ENCODE measurements at places on chromosomes 1 and 21.
A peak's percentile ranks its signal among the peaks of the same experiment; 100 is the strongest.

GRCh38 chr1:1020000-1020404, at the start of gene AGRN:
TSS of gene AGRN (plus strand) at chr1:1020120. CDS start at chr1:1020173, 53 bp downstream.
- DNase-seq: no peak

DNA sequence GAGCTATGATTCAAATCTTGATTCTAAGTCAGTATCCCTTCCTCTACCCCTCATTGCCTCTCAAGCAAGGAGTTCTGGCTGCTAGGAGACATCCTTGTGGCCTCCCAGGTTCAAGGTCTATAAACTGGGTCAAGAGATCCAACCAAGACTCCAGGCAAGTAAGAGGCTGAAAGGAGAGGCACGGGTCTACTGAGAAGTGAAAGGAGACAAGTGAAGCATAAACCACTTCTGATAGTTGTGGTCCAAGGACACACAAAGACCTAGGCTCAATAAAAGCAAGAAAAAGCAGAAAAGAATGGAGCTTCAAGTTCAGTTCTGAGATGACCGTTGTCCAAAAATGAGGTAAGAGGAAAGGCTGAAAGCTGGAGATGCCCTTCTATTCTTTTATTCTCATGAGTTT, 17.8 kb upstream of the PPP2R5A start:
- DNase-seq: no peak

DNA sequence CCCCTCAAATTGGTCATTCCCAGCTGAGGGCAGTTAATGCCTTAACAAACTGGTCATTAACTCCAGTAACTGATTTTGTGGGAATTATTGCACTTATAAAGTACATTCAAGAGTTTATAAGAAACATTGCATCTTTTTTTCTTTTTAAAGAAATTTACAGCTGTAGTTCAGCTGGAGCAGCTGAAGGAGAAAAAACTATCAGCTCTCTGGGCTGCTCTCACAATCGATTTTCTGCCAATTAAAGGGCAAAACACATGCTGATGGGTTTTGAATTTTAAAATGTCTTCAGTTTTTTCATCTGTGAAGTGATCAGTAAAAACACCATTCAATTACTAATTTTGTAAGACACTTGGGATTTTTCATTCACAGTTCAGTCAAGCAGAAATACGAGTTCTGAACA, 74.7 kb downstream of the KIFAP3 start:
- no peak for DNase-seq

- DNase-seq: no peak
Measured at GRCh38 chr1:221794935-221795334, 53.0 kb upstream of the DUSP10 start.

DNA sequence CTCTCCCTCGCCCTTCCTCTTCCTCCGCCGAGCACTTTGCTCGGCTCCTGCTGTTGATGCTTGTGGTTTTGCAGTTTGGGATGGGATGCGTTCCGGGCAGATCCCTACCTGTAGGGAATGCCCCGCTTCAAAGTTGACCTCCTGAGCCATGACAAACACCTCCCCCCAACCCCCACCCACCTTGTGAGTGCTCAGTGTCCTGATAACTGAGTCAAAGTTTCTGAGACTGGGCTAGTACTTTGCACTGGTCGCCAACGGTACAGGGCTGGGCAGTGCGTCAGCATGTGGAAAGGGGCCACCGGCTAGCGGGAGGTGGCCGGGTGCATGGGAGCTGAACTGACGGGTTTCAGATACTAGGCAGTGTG, 771 bp downstream of the RABGAP1L start:
- DNase-seq: no peak

GRCh38 chr1:201226859-201227488, 36.4 kb downstream of the IGFN1 start:
- DNase-seq: no peak

- no peak for DNase-seq
Measured at GRCh38 chr1:216830424-216831210, 107.4 kb upstream of the ESRRG start.

DNA sequence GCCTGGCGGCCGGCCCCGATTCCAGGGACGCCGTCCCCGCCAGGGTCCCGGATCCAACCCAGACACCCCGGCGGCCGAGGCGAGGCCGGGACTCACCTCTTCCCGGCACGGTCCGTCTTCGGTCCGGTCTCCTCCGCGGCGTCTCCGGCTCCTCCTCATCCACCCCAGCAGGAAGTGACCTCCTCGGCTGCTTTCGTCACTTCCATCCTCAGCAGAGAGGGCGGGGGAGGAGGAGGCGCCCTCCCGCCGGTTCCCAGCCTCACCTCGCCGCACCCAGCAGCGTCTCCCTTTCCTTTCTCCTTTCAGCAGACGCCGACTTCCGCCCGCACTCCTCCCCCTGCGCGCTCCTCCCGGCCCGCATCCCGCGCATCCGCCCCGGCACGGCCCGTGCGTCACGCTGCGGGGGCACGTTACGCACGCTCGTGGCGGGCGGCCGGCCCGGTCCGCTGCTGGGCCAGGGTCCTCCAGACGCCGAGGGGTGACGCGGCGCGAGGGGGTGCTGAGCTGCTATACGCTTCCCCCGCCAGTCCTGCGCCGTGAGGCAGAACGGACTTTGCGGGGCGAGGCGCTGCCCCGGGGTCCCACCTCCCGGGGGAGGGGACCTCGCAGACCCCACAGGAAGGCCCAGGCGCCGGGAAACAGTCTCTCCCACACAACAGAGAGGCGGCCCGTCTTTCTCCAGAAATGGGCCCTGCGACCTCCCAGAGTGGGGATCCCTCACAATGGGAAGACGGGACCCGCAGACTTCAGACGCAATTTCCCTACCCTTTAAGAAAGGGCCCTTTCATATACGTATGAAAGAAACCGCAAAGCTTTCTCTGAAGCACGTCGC, at the start of gene ETV3:
ETV3 (minus strand) TSS at position 176 of the 832 bp plus-strand sequence. CDS start 2,043 bp downstream, outside the sequence.
- peak; percentile 65 for DNase-seq

DNA sequence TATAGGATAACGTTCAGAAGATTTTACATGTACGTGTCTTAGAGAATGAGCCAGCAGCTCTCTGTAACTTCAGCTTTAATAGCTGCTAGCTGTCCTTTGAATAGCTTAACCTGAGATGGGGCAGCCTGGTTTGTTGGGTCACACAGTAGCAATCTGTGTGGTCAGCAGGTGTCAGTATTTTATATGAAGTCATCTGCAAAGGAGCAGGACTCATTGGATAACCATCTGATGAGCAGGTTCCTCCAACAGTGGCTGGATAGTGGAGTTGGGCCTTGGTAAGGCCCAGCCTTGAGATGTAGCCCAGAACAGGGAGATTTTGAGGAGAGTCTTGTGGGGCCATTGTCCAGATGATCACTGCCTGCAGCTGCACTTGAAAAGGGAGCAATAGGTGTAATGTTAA, 6.4 kb downstream of the GSTM5 start:
- DNase-seq: no peak

GRCh38 chr1:227445092-227445674, 118.2 kb upstream of the ZNF678 start:
- no peak for DNase-seq

DNA sequence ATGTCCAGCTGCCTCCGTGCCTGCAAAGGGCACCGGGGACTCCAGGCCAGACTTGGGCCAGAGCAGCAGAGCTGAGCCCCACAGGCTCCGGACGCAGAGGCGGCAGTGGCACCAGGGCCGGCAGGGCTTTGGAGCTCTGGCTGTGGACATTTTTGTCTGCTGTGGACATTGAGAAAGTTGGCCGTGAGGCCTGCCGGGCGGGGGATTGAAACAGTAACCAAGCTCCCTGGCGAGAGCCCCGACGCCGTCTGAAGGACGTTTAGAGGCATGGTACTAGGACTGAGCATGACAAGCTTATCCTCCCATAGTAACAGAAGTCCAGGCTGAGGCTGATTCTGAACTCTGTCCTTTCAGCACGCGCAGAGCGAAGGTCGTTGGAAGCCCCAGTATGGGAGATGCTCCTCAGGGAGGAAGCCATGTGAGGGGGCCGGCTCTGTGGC, 323.8 kb downstream of the AMY1C start:
- DNase-seq: no peak

- DNase-seq: no peak
Measured at GRCh38 chr21:36288651-36289243, 31.2 kb upstream of the MORC3 start.

DNA sequence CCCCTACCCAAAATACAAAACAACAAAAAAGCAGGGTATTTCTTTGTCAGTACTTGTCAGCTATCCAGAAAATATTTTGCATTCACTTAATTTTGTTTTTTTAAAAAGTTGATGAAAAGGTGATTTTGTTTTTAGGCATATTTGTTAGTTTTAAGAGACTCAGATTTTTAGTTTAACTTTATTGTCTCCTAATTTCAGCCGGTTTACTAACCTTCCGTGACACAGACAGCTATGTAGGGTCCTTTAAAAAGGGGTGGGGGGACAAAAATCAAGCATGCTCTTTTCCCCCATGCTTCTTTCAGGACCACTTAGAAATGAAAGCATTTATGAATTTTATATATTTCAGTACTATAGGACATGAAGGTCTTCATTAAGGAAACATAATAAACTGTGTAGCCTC, 1.6 kb downstream of the PBX1 start:
- no peak for DNase-seq

DNA sequence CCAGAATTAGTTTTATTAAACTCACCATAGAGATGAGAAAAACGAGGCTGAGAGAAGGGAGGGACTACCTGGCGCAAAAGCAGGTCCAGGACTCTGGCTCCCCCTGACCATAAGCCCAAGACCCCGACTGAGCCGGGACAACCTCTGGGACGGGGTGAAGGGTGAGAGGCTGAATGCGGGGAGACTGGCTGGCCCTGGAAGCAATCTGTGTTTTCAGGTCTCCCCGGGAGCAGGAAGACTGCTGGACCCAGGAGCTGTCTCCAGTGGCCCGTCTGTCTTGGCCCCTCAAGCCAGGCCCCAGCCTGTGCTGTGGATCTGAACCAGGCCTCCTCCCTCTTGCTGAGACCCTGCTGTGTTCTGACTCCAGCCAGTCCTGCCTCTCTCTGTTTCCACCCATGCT, 240.8 kb downstream of the TRABD2B start:
- no peak for DNase-seq

DNA sequence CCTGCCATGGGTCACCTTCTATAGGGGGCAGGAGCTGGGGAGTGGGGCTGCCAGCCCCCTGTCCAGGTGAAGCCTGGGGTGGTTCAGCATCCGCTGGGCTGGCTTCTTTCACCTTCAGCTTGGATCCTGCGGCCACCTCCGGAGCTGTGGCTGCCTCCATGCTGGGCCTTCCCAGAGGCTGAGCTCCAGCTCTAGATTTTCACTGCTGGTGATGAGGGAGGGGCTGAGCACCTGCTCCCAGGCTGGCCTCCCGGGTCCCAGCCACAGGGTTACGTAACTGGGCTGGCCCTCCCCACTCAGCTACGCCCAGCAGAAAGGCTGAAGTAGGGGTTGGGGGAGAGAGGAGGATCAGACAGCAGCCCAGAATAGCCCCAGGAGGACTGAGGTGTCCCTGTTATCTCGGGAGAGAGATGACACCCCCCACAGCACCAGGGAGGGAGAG, at the start of gene MYBPHL:
MYBPHL (minus strand) TSS at position 180 of the 442 bp plus-strand sequence; CDS start at position 160, 20 bp downstream.
- DNase-seq: no peak
